ENCODE measurements at places on chromosomes 2 and 18.

DNA sequence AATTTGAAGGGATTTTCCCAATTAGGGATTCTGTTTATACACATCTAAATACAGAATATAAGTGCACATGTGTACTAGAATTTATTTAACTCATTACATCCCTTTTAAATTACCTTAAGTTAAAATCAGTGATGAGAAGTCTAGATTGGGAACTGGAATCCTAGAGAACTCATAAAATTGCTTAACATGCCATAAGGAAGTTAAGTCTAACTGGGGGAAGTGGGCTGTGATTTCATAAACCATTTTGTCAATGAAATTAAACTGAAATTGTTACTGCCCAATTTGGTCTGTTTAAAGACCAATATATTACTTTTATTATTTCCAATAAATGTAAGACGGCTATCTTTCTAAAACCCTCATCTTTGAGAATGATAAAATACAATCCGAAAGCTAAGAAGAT, 72.3 kb upstream of the CD226 start:
- no peak for DNase-seq

DNA sequence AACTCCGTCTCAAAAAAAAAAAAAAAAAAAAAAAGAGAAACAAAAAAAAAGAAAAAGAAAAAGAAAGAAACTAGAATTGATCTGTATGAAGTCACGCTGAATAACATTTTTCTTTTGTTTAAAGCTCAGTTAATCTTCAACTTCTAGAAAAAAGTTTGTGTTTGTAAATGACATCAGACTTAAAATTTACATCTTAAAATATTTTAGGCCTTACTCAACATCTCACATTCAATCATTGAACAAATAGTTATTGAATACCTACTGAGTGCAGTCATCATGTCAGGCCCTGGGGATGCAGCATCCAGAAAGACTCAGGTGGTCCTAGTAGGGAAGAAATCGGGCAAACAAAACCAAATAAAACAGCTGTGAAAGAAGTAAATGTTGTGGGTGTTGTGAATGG, 292.3 kb upstream of the FANCL start:
- DNase-seq, result no peak

DNA sequence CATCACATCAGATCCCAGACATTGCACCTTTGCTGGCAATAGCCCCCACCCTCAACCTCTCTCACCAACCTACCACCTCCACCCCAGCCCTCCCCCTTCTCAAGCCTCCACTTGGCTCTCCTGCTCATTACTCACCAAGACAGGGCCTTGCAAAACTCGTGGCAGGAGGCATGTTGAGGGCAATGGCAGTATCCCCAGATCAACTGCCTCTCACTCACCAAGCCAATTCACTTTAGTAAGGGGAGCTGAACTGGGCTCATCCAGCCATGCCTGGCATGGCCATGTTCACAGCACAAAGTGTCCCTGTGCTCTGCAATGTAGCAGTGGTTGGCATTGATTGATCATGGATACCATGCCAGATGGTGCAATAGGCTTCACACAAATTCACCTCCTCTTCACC, 46.3 kb upstream of the TEX51 start:
- no peak for DNase-seq

- peak; percentile 6 for DNase-seq
Observed at GRCh38 chr2:171706152-171706803, 19.0 kb downstream of the DYNC1I2 start.

GRCh38 chr2:233901884-233902283, 15.3 kb upstream of the TRPM8 start:
- no peak for DNase-seq

GRCh38 chr18:23689031-23689615, at the start of gene LAMA3:
LAMA3 (plus strand) TSS chr18:23689453; CDS start chr18:23689684, 231 bp downstream.
- DNase-seq, result peak; percentile 37

GRCh38 chr2:234916674-234917073, 35.1 kb upstream of the SH3BP4 start:
- DNase-seq, result no peak

DNA sequence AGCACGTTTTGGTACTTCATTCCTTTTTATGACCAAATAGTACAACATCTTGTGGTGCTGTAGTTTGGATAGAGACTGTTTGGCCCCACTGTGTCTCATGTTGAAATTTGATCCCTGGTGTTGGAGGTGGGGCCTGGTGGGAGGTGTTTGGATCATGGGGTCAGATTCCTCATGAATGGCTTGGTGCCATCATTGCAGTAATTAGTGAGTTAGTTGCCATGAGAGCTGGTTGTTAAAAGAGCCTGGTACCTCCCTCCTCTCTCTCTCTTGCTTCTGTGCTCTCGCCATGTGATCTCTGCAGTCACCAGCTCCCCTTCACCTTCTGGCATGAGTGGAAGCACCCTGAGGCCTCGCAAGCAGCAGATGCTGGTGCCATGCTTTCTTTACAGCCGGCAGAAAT, 50.9 kb downstream of the NCAPH start:
- no peak for DNase-seq

DNA sequence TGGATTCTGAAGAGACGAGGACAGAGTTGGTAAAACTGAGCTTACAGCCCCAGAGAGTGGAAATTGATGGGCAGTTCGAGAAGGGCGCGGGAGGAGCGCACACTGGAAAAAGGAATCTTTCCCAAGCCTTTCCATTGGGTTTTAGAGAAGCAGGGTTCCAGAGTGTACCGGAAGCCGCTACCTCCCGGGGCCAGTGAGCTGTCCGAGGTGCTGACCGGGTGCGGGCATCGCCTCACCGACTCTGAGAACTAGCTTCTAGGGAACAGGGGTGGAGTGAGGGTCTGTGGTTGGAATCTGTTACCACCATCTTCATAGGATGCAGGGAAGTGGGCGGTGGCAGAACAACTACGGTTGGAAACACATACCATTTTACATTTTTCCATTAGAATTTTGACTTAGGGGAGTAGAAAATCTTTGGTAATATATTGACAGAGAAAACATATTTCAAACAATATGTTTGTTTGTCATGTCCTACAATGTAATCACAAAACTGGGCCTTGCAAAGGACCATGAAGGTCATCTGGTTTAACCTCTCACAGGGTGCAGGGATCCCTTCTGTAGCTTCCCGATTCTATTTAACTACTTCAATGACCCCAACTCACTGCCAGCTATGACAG, 724 bp downstream of the NMS start:
- no peak for DNase-seq

GRCh38 chr18:3360211-3360610, 89.8 kb upstream of the TGIF1 start:
- no peak for DNase-seq
